T-helper 22 cell (primary cell): ENCODE measurements at places on chromosomes 16 and 17.
A peak's percentile ranks its signal among the peaks of the same experiment; 100 is the strongest.

DNA sequence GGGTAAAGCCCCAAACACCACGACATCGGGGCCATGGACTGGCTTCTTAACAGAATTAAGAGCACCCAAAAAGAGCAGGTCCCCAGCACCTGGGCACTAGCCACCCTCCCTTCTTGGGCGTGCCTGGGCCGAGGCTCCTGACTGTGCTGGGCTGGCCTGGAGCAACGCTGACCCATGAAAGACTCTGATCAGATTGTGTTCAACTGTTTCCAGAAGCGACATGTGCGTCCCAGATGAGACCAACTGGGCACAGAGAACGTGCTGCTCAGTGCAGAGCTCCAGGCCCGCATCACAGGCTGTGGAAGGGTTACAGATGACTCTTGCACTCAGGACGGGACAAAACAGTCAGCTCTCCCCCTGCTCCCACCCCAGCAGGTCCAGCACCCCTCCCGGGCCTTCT lies 100.7 kb downstream of the KCNJ12 start:
- no peak for DNase-seq

DNA sequence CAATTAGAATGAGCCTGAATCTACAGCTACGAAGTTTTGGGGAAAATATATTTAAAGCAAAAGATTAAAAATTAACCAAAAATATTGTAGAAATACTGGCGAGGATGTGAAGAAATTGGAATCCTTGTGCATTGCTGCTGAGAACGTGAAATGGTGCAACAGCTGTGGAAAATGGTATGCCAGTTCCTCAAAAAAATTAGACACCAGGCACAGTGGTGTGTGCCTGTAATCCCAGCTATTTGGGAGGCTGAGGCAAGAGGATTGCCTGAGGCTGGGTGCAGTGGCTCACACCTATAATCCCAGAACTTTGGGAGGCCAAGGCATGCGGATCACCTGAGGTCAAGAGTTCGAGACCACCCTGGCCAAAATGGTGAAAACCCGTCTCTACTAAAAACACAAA lies 119.9 kb upstream of the TMEM97 start:
- no peak for DNase-seq

DNA sequence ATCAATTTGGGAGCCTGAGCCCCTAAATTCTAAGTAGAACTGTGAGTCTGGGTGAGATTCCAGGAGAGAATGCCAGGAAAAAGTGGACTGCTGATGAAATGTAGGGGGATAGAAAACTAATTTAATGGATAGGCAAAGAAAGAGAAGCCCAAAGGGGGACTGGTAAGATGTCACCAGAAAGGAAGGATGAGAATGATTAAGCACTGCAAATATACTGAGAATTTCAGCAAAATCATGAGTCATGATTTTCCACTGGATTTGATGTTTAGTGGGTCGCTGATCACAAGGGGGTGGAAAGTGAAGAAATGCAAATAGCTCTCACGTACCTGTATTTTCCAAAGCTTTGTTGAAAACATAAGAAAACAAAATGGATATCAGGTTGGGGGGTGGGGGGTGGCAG lies 201.8 kb downstream of the SLC39A11 start:
- no peak for DNase-seq

DNA sequence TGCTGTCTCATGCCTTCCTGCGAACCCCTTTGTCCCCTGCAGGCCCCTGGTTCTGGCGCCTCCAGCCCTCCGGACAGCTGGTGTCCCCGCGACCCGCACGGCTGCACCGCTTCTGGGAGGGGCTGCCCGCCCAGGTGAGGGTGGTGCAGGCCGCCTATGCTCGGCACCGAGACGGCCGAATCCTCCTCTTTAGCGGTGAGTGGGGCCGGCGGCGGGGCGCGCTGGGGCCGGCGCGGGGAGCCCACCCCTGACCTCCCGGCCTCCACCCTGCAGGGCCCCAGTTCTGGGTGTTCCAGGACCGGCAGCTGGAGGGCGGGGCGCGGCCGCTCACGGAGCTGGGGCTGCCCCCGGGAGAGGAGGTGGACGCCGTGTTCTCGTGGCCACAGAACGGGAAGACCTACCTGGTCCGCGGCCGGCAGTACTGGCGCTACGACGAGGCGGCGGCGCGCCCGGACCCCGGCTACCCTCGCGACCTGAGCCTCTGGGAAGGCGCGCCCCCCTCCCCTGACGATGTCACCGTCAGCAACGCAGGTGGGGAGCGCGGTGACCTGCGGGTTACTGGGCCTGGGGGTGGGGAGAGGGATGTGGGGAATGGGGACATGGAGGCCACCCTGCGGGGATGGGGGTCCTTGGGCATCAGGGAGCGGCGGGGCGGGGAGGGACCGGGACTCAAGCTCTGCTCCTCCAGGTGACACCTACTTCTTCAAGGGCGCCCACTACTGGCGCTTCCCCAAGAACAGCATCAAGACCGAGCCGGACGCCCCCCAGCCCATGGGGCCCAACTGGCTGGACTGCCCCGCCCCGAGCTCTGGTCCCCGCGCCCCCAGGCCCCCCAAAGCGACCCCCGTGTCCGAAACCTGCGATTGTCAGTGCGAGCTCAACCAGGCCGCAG lies 7.1 kb upstream of the IL32 start:
- DNase-seq = no peak

DNA sequence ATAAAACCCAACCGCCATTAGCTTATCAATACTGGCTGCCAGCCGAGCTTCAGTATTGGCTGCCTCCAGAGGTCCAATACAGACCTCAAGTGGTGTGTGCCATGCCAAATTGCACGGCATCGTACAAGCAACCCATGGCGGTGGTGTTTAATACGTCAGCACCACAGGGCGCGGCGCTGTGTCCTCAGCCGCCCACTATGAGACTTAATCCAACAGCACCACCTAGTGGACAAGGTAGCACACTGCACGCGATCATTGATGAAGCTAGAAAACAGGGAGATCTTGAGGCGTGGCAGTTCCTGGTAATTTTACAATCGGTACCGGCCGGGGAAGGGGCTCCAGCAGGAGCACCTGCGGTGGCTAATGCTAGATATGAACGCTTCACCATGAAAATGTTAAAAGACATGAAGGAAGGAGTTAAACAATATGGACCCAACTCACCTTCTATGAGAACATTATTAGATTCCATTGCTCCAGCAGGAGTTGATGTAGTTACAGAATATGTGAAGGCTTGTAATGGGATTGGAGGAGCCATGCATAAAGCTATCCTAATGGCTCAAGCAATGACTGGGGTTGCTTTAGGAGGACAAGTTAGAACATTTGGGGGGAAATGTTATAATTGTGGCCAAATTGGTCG lies 15.4 kb downstream of the FLYWCH1 start:
- DNase-seq = peak; percentile 71

DNA sequence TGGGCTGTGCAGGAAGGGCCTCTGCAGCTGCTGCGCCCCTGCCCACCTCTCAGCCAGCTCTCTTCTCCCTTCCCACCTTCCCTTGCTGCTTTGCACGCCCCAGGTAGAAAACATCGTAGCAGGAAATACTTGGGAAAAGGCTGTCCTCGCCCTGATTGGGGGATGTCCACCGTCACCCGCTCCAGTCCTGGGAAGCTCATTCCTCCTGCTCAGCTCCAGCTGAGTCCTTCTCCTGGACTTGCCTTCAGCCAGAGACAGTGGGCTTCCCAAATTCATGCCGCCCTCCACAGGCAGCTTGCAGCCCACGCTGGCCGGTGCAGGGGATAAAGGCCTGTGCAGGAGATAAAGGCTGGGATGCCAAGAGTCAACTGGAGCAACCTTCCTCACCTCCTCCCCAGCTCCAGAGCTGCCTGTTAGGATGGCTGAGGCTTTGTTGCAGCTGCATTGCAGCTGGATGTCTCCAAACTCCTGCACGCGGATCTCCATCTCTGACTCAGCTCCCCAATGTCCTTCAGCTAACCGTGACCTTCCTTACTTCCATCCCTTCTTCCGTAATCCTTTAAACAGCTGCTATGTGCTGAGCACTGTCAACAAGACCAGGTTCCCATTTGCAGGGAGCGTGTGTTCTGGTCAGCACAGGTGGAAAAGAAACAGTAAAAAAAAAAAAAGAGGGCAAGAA lies 402.0 kb upstream of the TNRC6C start:
- DNase-seq = no peak

DNA sequence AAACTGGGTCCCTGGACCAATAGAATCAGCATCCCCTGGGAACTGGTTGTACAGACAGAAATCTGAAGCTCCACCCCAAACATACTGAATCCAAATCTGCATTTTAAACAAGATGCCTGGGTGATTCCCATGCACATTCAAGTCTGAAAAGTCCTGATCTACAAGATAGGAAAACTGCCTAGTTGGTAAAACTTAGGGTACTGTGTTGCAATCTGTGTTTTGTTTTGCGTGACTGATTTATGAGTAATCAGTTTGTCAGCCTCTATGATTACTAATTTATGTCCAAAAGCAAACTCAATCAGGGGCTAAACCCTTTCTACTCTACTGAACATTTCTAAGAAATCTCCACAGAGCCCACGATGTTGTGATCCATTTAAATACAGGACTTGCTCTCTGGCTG lies 103.8 kb downstream of the YPEL2 start:
- DNase-seq = no peak

- no peak for DNase-seq
These were observed 111.0 kb upstream of the NETO2 start for GRCh38 chr16:47254756-47255155.

GRCh38 chr17:57721967-57722703 lies 23.0 kb downstream of the CCDC182 start:
- DNase-seq = no peak

- DNase-seq = peak; percentile 10
These were observed 10.1 kb upstream of the STAC2 start for GRCh38 chr17:39235555-39236449.

- no peak for DNase-seq
These were observed 4.4 kb upstream of the IRX5 start for GRCh38 chr16:54926166-54926838.
